NCI-H1105 (cell line): ENCODE measurements at places on chromosomes 2 and 18.

DNA sequence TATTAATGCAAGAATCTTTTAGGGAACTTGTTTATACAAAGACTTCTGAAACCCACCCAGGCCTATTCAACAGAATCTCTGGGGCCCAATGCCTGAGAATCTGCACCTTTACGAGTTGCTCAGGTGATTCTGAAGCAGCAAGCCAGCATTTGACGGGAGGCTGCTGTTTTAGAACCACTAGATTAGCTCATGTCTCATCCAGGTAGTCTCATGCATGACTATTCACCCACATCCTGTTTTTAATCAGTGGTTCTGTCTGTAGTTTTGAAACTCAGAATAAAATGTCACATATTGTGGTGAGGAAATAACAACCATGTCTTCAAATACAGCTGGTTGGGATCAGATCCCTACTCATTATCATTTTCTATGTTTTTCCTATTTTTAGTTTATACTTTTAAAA is 39.5 kb downstream of the CYTIP start:
- DNase-seq, result no peak

DNA sequence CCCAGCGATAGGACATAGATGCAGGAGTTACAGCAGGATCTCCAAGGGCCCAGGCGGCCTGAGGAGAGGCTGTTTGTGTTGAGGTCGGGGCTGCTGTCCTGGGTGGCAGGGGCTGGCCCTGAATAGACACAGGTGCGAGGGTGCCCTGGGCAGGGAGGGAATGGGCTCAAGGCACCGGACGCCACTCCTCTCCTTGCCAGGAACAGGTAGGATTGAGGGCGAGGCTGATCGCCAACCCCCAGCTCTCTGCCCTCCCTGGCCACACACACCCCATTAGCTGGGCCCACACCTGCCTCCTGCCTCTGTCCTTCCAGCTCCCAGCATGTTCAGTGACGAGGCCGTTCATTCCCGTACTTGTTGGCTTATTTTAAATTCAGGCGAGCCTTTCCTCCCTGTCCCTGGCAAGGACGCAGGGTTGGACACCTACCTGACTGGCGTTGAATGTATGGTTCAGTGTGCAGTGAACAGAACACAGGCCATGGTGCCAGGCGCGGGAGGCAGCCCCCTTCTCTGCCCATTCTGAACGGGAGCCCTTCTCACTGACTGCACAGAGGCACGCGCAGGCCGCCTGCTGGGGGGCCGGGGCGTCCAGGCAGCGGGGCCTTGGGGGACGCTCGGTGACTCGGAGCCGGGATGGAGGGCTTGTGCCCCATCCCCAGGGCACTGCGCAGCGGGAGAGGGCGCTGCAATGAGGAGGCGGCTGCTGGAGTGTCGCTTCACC is 41.3 kb upstream of the SNED1 start:
- DNase-seq, result no peak

GRCh38 chr18:10482985-10483949 is 28.8 kb downstream of the APCDD1 start:
- no peak for DNase-seq

- DNase-seq, result no peak
These were observed 81.6 kb upstream of the LAPTM4A start for GRCh38 chr2:20132990-20133535.

- no peak for DNase-seq
These were observed 21.3 kb downstream of the OTOF start for GRCh38 chr2:26456440-26457250.

DNA sequence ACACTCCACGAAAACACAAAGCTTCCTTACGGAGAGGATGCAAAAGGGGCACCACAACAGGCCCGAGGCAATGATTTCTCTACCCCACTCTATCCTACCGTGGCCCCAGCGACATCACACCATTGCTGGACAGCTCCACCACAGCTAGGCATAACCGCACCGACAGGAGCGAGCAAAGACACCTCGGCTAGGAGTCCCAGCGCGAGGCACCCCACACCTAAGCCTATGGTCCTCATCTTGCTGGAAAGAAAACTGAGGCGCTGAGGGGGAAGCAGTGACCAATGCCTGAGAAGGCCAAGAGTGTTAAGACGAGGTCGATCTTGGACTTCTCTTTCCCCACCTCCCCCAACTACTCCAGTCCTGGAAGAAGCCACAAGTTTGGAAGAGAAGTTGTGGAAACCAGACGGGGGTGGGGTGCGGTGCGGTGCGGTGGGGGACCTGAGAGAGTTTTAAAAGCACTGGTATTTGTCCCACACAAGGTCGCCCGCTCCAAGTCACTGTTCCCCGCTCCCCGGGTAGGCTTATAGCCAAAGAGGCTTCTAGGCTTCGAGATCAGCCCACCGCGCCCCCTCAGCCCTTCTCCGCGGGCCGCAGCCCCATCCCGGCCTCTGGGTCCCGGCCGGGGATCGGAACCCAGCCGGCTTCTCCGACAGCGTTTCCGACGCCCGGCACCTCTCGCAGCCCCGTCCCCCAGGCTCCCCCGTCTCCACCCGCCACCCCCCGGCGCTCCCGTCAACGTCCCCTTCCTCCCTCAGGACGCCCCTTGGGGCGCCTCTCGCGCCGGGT is 766 bp downstream of the PDE6D start:
- DNase-seq, result no peak

DNA sequence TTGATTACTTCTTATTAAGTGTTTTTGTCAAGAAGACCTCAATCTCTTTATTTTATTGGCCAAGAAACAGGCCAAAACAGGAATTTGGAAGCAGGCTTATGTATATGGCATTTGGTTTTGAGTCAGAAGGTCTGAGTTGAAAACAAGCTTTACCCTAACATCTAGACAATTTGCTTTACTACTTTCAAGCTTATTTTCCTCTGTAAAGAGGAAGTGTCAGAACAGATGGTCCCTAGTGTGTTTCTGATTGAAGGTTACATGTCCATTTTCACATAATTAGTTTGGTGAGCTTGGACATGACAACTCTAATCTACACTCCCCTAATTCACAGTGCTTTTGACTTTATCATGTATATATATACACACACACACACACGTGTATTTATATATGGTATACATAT is 19.8 kb upstream of the MAP4K4 start:
- DNase-seq, result no peak

GRCh38 chr18:79245517-79246001 is 150.2 kb upstream of the NFATC1 start:
- no peak for DNase-seq

GRCh38 chr2:219168932-219169331 is 897 bp downstream of the SLC23A3 start:
- no peak for DNase-seq

DNA sequence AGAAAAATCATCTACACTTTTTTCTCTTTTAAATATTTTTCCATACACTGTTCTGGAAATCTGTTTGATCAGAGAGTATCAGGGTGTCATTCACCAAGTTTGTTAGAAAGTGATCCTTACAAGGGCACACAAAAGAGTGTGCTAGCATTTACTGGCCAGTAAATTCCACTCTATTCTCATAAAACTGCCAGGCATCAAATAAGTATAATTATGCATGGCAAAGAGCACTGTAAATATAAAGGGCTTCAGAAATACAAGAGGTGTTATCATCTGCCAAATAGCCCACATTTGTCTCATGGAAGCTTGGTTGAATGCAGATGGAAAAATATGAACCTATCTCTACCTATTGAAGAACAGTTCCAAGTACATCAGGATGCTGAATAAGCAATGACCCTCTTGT is 847.3 kb upstream of the ACVR2A start:
- DNase-seq, result no peak

DNA sequence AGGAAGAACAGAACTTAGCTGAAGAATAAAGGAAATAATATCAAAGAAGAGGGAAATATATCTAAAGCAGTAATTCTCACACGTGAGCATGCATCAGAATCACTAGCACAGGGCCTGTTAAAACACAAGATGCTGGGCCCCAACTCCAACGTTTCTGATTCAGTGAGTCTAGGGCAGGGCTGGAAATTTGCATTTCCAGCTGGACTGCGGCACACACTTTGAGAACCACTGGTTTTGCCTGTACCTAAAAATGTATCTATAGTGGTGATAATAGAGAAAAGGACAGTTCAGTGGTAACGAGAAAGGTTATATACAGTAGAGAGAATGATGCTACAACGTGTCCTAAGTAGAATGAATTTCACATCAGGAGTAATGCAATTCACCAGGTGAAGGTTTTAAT is 11.2 kb downstream of the REV1 start:
- no peak for DNase-seq

- DNase-seq, result no peak
These were observed 108.3 kb downstream of the HNRNPLL start for GRCh38 chr2:38494394-38494793.

DNA sequence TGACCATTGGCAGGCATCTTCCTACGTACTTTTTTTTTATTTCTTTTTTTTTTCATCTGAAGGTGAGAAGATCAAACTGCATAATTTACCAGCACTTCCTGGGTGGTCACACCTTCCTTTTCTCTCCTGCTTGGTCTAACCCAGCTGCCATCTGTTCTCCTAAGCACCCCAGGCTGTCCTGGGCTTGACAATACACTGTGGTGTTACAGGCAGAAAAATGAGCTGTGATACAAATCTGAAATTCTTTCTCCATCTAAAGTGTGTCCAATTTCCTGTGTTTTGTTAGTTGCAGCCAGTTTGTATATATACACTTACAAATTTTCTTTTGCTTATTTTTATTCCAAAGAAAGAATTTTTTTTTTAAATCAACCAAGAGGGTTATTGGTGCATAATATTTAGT is 786.0 kb upstream of the ZEB2 start:
- no peak for DNase-seq

DNA sequence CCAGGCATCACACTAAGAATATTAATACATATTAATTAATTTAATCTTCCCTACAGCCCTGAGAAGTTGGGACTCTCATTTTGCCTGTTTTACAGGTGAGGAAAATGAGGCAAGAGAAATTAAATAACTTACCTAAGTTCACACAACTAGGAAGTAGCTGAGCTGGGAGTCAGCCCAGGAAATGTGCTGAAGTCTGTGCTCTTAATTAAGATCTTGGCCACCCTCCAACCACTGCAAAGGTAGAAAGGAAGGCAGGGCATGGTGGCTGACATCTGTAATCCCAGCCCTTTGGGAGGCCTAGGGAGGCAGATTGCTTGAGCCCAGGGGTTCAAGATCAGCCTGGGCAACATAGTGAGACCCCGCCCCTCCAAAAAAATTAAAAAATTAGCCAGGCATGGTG is 12.9 kb upstream of the MGAT4A start:
- DNase-seq, result no peak

DNA sequence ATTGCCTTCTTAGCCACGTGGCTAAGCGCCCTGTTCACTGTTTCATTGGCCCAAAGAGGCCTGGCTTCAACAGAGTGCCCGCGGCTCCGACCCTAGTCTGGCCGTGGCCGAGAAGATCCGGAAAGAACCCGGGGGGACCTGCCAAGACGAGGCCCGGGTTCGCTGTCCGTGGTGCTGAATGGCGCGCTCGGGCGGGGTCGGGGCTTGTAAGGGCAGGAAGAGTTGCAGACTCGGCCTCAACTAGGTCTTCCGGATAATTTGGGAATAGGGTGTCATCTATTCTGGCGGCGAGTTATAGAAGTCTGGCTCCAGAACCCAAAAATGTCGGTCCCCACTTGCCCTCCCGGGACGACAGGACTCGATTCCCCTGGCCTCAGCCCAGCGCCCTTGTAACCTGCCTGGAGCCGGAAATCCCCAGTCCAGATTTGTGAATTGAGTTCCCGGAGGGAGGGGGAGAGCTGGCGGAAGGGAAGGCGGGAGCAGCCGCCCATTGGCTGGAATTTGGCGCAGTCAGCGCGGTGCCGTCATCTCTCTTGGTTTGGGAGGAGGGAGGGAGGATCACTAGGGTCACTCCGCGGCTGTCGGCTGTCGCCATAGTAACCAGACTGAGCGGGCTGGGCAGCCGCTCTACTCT is 3.5 kb downstream of the CDK5R2 start:
- DNase-seq, result peak; percentile 94

- DNase-seq, result no peak
These were observed 23.2 kb downstream of the ABCB11 start for GRCh38 chr2:169007941-169008340.

DNA sequence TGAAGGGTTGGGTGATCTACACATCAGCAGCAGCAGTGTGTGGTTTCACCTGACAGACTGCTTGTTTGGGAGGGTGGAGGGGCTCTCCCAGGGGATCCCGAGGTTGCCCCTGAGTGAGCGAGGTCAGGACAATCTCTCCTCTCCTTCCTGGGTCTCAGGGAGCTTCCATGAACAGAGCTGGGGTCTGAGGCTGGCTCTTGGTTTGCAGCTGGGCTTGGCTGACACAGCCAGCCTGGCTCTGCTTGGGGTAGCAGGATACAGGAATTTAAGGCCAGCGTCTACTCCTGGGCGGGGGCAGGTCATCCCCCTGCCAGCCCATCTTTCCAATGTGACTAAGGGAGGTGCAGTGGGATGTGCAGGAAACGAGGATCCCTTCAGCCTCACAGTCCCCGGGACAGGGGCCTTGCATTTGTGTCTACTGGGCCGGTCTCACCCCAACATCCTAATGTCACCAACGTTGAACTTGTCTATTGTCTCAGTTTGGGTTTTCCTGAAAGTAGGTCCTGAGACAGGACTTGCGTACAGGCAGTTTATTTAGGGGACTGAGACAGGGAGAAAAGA is 262.6 kb upstream of the HDAC4 start:
- DNase-seq, result no peak
